ENCODE measurements at places on chromosomes 3 and 15. TPM values are rescaled to one million over a fixed set of nuclear protein-coding genes. Genes with fewer than 3 reads are reported as not detected.

The SLC2A2 gene
- not detected for total RNA-seq

The PPM1M gene
- total RNA-seq: 15.0 TPM

The FETUB gene
- total RNA-seq: not detected

The GPR149 gene
- total RNA-seq: not detected

The ROBO2 gene
- total RNA-seq: 2.5 TPM

The GHRL gene
- total RNA-seq: 0.62 TPM

GRCh38 chr15:74545086-74545485, 4.1 kb downstream of the ARID3B start:
- DNase-seq: no peak

DNA sequence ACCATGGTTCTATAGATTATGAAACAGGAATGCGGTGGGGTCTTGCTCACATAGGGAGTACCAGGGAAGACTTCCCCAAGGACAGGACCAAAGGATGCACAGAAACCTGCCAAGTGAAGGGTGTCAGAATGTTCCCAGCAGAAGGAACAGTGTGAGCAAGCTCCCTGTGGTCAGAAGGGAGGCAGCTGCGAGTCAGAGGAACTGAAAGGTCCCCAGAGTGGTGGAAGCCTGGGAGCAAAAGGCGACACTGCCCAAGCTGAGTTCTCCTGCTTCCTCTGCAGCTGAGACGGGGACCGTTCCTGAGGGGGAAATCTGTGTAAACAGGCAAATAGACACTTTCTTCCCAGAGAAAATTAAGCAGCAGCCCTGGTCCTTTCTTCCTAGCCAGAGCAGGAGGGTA, 14.2 kb upstream of the SLC6A6 start:
- DNase-seq: no peak

DNA sequence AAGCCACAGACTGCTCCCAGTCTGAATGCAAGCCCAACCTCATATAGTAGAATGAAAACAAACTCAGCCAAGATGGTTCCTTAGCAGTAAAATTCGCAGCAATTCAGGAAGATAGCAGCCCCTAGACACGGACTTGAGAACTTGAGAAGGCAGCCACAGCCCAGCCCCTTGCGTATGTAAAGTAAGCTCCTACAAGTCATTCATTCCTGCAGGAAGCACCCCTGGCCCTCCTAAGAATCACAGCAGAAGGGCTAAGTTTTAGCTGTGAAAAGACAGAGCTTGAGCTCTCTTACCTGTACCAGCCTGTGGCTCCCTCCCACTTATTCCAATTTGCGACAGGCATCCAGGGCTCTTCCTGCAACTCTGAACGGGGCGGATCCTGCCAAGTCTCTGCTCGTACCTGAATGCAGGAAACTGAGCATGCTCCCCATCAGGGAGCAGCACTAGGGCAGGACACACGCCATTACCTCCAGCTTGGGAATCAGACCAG, 136.4 kb downstream of the MAGI1 start:
- peak; percentile 11 for DNase-seq

GRCh38 chr3:194139814-194140391, 4.0 kb downstream of the HES1 start:
- no peak for DNase-seq

DNA sequence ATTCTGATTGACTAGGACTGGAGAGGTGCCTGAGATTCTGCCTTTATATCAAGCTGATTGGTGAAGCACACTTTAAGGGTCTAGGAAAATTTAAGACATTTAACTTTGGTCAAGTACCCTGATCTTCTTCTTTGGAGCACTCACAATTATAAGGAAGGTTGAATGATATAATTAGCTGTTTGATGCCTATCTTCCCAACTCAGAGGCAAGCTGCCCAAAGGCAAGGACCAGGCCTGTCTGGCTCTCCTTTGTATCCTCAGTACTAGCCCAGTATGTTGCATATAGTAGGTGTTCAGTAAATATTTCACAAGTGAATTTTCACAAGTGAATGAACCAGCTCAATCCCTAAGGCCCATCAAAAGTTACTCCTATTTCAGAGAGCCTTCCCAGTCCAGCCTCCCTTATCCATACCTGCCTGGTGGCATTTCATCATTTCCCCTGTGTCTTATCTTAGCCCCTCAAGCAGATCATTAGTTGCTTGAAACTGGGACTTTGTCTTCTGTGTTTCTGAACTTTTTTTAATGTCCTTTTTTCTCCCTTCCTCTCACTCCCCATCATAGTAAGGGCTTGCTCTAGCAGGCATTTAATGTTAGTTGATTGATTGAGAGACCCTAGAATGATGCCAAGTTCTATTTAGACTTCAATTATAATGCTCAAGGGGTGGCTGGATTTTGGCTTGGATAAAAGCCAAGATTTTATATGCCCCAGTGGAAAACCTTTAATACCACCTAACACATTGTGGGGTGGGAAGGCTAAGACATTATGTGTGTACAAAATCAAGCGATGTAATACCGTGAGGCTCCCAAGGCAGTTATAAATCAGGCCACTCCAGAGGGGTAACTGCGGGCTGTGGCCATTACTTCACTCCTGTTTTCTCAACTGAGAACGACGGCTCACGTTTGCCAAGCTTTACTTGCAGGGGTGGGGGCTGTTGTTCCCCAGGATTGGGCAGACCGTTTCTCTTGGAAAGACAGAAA, 43.2 kb upstream of the BOC start:
- no peak for DNase-seq

GRCh38 chr15:20348291-20348899, 193.2 kb downstream of the GOLGA6L6 start:
- DNase-seq: no peak

GRCh38 chr3:63056932-63057331, 181.7 kb upstream of the CADPS start:
- DNase-seq: no peak

- no peak for DNase-seq
Measured at GRCh38 chr3:189766416-189766815, 135.2 kb downstream of the TP63 start.

DNA sequence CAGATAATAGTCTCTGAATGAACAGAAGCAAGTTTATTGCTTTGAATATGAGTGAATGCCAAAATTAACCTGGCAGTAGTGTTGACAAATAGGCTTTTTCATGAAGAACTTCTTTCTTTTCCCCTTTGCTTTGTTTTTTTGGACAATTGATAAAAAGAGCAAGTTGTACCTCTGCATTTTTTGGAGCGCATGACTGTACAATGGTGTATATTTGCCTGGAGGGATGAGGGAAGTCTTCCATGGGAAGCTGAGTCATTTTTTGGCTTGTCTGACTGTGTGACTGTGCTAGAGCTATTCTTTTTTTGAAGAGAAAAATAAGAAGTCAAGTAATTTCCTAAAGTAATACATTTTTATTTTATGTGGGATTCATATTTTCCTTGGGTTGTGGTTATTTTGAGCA, 186.9 kb downstream of the KLHL25 start:
- DNase-seq: no peak

DNA sequence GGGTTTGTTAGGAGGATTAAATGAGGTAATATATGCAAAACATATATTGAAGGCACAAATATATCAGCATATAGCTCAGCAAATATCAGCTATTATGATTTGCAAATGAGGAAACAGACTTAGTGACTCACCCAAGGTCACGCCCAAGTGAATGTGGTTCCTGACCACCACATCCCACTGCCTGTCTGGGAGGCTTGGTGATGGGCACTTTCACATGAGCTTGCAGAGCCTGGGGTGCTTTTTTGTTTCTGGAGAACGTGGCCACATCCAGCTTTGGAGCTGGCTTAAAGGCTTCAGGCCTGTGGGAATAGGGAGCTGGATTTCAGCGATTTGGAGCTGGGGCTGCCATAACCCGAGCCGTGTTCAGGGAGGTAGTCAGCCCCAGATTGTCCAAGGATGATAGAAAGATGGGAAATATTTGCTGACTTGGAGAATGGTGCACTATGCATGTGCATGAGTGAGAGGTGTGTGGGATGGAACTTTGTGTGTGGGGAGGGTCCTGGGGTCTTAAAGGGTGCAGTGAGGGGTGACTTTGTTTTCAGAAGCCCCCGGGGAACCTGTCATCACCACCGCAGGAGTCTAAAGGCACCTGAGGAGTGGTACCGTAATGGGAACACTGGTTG, 12.0 kb upstream of the FGD5 start:
- DNase-seq: no peak

GRCh38 chr3:4801892-4802291, 177.3 kb upstream of the BHLHE40 start:
- no peak for DNase-seq

DNA sequence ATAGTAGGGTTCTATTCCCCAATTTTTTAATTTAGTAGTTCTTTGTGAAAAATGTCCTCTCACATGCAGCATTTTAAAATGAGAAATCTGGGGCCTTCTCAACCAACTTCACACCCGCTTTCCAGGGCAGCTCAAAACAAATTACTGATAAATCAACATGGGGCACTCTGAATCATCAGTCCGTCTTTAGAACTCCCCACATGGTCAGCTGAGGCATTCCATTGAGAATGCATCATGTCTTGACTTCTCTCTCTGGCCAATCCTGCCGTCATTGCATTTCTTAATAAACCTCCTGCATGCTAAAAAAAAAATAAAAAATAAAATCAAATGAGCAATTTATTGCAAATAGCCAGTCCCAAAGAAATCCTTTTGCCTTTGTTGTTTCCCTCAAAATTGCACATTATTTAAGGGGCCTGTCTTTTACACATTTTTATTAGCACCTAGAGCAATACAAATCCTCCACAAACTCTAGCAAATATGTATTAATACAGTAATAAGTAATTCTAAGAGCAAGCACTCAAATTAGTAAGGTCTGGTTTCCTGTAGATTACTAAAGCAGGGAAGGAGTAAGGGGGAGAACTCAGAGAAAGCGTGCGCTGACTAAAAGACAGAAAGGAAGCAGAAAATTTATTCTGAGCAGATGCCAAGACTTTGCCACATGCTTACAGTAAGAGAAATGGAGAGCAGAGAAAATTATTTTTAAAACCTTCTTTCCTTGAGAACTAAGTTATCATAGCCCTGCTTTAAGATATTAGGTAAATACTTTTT, 175.7 kb downstream of the TNIK start:
- DNase-seq: no peak

- no peak for DNase-seq
Measured at GRCh38 chr3:46228260-46229242, 13.7 kb upstream of the CCR3 start.

- no peak for DNase-seq
Measured at GRCh38 chr3:117003501-117003900, 293.9 kb downstream of the TUSC7 start.

GRCh38 chr15:44144184-44144583, 50.9 kb downstream of the FRMD5 start:
- no peak for DNase-seq

DNA sequence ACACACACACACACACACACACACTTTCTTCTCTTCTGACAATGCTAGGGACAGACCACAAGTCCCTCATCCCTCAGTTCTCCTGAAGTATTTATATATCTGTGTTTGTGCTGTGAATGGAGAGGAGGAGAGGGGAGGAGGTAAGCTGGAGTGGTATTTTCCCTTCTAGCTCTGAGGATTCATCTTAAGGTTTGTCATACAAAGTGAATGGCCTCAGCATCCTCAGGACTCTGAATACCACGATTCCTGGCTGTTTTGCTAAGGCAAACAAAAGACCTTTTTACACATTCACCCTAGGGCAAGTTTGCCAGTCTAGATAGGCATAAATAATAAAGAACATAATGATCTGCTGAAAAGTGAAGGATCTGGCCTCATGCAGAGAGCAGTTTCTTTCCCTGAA, 65.7 kb upstream of the CHMP2B start:
- no peak for DNase-seq

GRCh38 chr3:58487140-58487886, 4.6 kb upstream of the KCTD6 start:
- DNase-seq: no peak

DNA sequence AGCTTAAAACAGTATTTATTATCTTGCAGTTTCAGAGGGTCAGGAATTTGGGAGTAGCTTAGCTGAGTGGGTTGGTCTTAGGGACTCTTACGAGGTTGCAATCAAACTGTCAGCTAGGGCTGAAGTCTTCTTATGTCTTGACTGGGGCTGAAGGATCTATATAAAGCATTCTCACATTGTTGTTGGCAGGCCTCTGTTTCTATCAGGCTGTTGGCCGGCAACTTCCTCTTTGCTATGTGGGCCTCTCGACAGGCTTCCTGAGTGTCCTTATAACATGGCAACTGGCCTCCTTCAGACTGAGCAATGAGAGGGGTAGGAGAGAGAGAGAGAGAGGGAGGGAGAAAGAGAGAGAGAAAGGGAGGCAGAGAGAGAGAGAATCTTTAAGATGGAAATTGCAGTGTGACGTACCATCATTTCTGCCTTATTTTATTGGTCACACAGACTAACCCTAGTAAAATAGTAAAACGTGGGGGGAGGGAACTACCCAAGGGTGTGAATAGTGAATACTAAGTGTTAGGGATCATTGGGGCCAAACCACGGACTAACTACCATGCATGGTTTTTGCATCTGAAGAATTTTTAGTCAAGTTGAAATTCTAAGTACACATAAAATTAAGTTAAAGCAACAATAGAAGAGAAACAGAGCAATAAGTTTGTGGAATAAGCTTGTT, 16.1 kb downstream of the FGF7 start:
- peak; percentile 5 for DNase-seq

- no peak for DNase-seq
Measured at GRCh38 chr3:16801223-16801622, 83.5 kb upstream of the PLCL2 start.

DNA sequence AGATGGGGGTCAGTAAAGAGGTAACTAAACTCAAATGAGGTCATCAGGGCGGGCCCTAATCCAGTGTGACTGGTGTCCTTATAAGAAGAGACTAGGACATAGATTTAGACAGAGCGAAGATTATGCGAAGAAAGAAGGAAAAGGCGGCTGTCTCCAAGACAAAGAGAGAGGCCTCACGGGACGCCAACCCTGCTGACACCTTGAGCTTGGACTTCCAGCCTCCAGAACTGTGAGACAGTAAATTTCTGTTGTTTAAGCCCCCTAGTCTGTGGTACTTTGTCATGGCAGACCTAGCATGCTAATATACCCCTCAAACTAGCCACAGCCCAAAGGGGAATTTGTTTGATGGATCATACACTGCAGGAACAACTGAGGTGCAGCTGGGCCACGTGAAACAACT, 183.0 kb downstream of the ABHD5 start:
- no peak for DNase-seq

- no peak for DNase-seq
Measured at GRCh38 chr15:58171476-58172061, 33.4 kb downstream of the AQP9 start.

GRCh38 chr15:90174140-90174875, 26.8 kb upstream of the SEMA4B start:
- no peak for DNase-seq

- no peak for DNase-seq
Measured at GRCh38 chr3:8085498-8085897, 416.1 kb upstream of the LMCD1 start.

DNA sequence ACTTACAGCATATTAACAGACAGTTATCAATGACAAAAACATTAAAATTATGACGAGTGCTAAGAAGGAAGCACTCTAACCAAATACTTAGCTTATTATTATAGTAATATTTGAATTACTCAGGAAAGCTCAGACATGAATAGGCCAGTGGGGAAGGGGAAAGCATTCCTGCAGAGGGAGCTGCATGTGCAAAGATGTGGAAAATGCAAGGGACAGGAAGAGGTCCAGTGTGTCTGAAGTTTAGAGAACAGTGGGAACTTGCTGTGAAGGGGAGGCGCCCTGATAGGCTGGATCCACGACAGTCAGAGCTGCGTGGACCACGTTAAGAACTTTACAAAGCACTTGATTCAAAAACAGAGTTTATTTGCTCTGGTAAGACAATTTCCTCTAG, 1.2 kb upstream of the SPICE1 start:
- no peak for DNase-seq

GRCh38 chr3:190261015-190261414, 61.2 kb downstream of the CLDN1 start:
- DNase-seq: no peak

- DNase-seq: no peak
Measured at GRCh38 chr3:23594894-23595670, 210.7 kb upstream of the UBE2E1 start.

All from endothelial cell (in vitro differentiated cells).